ENCODE measurements at places on chromosomes 12 and 14.

DNA sequence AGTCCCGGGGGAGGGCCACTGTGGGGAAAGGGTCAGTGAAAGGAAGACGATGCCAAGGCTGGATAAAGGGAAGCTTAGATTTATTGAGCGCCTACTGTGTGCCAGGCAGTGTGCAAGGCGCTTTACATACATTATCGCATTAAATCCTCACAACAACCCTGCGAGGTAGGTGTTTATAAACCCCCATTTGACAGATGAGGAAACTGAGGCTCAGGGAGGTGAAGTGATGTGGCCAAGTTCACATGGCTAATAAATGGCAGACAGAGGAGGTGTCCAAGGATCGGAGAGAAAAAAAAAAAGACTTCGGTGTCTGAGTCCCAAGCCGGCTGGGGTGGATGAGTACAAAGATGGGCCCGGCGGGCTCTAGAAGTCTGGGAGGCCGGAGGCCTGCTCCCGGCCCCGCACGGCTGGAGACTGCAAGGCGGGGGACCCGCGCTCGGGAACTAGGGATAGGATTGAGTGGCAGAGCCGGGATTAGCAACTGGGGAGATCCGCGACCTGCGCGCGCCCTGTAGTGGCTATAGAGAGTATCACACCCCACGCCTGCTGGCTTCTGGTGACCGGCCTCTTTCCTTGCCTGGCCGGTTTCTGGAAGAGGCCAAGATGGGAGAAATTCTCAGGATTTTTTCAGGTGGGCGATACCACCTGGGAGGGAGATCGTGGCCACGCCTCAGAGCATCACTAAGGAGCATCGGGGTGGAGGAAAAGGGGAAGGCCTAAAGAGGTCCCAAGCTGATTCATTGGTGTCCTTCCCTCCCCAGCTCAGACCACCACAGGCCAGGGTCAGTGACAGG is 3.9 kb downstream of the DDN start:
- peak; percentile 82 for DNase-seq

GRCh38 chr14:30235485-30235884 is 307.8 kb upstream of the PRKD1 start:
- no peak for DNase-seq

DNA sequence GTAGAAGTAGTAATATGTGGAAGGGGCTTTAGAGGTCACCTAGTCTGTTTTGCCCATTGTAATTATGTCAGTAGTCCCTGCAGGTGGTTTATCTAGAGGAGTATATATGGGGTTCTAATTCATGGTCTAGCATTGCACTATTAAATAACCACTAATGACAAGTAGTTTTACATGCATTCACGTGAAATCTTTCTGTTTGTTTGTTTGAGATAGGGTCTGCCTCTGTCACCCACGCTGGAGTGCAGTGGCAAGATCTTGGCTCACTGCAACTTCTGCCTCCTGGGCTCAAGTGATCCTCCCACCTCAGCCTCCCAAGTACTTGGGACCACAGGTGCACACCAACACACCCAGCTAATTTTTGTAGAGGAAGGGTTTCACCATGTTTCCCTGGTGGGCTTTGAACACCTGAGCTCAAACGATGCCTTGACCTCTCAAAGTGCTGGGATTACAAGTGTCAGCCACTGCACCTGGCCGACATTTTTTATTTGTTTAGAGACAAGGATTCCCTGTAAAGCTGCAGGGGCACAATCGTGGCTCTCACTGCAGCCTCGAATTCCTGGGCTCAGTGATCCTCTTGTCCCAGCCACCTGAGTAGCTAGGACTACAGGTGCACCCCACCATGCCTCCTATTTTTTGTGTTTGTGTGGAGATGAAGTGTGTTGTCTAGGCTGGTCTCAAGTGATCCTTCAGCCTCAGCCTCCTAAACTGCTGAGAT is 12.0 kb upstream of the PSEN1 start:
- no peak for DNase-seq

DNA sequence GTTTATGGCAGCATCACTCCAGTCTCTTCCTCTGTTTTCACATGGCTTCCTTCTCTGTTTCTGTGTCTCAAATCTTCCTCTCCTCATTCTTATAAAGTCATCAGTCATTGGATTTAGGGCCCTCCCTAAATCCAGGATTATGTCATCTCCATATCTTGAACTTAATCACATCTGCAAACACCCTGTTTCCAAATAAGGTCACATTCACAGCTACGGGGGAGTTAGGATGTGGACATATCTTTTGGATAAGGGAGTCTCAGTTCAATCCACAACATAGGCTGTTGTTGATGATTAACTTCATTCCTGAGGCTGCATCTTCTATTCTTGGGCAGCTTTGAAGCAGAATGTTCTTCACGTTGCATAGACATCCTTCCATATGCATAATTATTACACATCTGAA is 40.3 kb upstream of the NTF3 start:
- DNase-seq, result no peak

DNA sequence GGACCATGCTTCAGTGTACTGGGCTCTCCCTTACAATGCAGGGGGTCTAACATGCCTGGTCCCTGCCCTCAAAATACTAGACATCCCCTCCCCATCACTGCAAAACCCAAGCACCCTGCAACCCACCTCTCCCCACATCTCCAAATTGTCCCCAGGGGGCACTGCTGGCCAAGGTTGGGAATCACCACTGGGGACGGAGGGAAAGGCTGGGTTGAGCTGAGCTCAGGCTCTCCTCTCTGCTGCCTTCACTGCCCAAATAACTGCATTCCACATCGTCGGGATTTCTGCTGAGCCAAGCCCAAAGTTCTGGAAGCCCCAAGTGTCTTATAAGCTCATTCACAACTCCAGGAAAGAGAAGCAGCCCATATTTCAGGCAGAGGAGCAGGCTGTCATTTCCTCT is 69.6 kb downstream of the NT5DC3 start:
- DNase-seq, result peak; percentile 13

DNA sequence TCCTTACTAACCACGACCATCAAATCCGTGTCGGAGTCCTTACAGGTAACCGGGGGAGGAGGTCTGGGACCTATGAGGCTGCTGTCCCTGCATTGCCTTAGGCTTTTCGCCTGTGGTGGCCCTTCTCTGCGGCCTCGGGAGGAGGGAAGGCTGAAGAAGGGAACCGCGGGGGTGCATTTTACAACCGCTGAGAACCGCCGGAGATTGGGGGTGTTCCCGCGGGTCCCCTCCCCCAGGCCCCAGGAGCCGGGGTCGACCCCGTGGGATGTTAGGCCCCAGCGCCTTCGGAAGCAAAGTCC is 549 bp downstream of the GPHN start:
- DNase-seq, result no peak

DNA sequence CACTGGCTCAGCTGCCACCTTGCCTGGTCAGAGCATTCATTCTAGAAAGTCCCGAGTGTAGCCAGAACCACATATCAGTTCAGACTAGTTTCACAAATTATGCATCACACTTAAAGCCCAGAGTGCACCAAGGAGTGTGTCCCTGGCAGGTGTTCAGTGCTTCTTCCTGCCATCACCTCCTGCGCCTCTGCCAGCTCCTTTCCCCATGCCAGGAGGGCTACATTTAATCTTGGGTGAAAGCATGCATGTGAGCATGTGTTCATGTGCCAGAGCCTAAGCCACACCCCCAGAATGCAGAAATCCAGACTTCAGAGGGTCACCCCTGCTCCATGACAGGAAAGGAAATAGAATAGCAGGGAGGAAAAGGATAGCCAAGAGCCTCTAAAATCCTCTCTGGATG is 381.6 kb downstream of the DPF3 start:
- DNase-seq, result no peak

GRCh38 chr12:6998715-6999451 is 19.4 kb downstream of the LPCAT3 start:
- DNase-seq, result no peak

GRCh38 chr12:11877869-11878780 is 192.6 kb upstream of the BCL2L14 start:
- no peak for DNase-seq

GRCh38 chr12:41802803-41803202 is 341.9 kb downstream of the GXYLT1 start:
- no peak for DNase-seq

DNA sequence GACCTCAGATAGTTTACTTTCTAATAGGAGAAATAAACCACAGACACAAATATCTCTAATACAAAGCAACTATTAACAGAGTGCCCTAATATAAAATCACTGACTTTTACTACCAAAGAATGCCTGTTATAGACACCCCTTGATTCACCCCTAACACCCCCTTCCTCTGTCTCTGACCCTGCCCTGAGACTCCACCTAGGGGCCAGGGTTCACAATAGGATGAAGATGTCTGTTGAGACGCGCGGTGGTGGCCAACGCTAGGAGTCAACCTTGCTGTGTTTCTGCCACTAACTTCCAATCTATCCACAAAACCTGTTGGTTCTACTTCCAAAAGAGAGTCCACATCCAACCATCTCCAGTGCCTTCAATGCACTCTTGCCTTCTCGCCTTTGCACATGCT is 10.9 kb upstream of the TC2N start:
- no peak for DNase-seq

DNA sequence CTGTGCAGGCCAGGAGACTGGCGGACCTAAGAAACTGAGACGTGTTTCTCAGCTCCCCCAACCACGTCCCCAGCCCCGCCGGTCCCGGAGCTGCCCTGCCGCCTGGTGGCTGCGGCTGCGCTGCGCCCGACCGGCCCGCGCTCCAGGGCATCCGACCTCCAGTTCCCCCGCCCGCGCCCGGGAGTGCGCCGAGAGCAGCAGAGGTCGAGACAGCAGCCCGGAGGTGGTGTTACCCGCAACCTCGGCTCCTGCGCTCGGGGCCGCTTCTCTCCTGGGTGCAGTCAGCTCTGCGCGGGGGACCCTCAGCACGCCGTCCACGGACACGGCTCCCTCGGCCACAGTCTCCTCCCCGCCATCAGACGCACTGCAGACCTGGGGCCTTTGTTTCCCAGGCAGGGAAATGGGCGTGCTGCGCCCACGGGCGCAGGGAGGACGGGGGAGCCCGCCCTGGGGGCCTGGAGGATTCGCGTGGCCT is 21.6 kb upstream of the GPR132 start:
- DNase-seq, result peak; percentile 75

DNA sequence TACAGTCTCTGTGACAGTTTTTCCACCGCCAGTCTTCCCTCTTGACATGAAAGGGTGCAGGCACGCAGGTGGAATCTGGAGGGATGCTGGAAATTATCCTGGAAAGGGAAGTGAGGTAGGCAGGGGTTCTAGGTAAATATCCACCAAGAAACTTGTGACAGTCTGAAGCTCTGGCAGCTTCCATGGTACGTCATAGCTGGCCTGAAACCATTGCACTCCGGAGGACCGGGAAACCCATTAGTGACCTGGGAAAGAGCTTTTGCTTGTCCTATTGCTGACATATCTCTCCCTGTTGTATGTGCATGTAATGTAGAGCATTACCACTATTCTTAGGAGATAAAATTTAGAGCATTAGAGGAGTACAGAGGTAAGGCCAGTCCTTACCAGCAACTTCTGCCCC is 275.9 kb downstream of the EGLN3 start:
- DNase-seq, result no peak

GRCh38 chr14:59961518-59962062 is 41.6 kb downstream of the LRRC9 start:
- no peak for DNase-seq

GRCh38 chr14:56807386-56808109 is 2.7 kb downstream of the OTX2 start:
- DNase-seq, result no peak

DNA sequence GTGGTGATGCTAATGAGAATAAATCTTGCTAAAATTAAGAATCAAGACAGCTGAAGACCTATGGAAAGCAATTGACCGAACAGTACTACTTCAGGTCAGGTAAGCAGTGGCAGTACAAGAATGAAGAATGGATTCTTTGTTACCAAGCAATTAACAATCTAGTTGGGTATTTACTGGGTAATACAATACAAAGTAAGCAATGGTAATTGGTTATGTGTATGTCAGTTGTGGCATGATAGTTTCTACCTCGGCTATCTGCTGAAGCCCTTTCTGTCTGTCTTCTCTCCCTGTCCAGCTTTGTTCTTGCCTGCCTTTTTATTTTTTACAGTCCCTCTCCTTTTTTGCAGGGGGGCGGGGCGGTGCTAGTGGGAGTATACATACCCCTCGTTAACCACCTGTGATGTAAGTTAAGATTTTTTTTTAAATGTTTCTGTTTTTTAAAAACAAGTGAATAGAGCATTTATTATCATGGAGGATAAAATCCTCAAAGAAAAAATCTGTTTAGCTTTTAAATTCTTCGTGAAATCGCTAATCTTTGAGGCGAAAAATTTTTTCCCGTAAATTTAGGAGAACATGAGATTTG is 75.9 kb downstream of the RCOR1 start:
- peak; percentile 53 for DNase-seq

DNA sequence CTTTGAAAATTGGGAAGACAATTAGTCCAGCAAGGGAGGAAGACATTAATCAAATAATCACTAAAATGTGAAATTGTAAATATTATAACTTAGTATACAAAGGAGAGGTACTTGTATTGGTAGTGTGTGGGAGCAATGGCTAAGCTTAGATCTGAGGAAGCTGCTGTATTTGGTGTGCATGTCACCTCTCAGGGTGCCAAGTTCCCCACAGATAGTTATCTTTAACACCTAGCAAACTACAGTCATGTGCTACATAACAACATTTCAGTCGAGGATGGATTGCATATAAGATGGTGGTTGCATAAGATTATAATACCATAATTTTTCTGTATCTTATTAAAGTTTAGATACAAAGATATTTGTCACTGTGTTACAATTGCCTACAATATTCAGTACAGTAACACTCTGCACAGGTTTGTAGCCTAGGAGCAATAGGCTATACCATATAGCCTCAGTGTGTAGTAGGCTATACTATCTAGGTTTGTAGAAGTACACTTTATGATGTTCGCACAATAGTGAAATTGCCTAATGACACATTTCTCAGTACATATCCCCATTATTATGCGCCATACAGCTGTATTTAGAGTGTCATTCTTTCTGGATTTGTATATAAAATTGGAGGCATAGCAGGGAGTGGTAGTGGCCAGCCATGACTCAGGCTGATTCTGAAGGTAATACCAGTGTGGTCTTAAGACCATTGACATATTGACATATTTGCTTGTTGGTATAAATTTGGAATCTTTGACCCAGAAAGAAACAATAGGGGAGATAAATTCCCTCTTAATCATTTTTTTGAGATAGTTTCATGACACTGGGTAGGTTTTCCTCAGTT is 55.8 kb downstream of the RAD51B start:
- no peak for DNase-seq

- no peak for DNase-seq
These were observed 33.8 kb downstream of the LRIG3 start for GRCh38 chr12:58886474-58886873.

DNA sequence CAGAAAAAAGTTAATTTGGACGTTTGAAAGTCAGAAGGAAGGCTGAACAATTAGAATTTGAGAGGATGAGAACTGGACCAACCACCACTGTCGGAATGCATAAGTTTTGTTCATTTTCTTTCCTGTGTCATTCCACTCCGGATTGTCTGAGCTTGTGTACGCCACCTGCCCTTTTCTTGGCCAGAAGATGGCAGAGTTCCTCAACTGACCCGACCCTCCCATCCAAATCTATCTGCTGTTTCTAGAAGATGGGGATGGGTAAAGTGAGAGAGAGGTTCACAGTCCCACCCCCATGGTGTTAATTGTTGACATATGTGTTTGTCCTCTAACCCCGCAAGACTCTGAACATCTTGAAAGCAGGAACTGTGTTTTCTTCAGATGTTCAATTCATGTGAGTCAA is 388.0 kb downstream of the VRK1 start:
- DNase-seq, result peak; percentile 18
